Pancreas (tissue), 10 donors: ENCODE measurements at places on chromosomes 5 and 9. TPM values are rescaled to one million over a fixed set of nuclear protein-coding genes. Genes with fewer than 3 reads are reported as not detected.

ZNF462 gene
- total RNA-seq = 12.6 TPM

NR6A1 gene
- 2.6 TPM for total RNA-seq

PRKACG gene
- total RNA-seq = not detected

KLHL3 gene
- total RNA-seq = 2.9 TPM

TYRP1 gene
- 0.14 TPM for total RNA-seq

SEC24A gene
- 10.3 TPM for total RNA-seq

VCP gene
- total RNA-seq = 56.4 TPM

STXBP1 gene
- 26.1 TPM for total RNA-seq

ITGA1 gene
- total RNA-seq = 6.6 TPM

ADGRV1 gene
- total RNA-seq = 5.7 TPM

LRRTM2 gene
- total RNA-seq = 0.28 TPM

LCN10 gene
- 0.18 TPM for total RNA-seq

MCTP1 gene
- total RNA-seq = 1.6 TPM

MARVELD2 gene
- 24.5 TPM for total RNA-seq

TAF11L10 gene
- total RNA-seq = not detected

HRH2 gene
- total RNA-seq = 1.2 TPM

SLC6A3 gene
- total RNA-seq = not detected

KCTD16 gene
- total RNA-seq = 4.3 TPM

TMEM252 gene
- total RNA-seq = not detected

IL5 gene
- total RNA-seq = not detected

GPBP1 gene
- total RNA-seq = 26.8 TPM

C5orf58 gene
- not detected for total RNA-seq

IFNE gene
- total RNA-seq = not detected

RALGDS gene
- total RNA-seq = 20.6 TPM

PCDHA1 gene
- total RNA-seq = 0.09 TPM

PKN3 gene
- total RNA-seq = 4.3 TPM

NPR3 gene
- 0.42 TPM for total RNA-seq

UBE2QL1 gene
- total RNA-seq = 0.13 TPM
